ENCODE measurements at places on chromosomes 7 and 10.

DNA sequence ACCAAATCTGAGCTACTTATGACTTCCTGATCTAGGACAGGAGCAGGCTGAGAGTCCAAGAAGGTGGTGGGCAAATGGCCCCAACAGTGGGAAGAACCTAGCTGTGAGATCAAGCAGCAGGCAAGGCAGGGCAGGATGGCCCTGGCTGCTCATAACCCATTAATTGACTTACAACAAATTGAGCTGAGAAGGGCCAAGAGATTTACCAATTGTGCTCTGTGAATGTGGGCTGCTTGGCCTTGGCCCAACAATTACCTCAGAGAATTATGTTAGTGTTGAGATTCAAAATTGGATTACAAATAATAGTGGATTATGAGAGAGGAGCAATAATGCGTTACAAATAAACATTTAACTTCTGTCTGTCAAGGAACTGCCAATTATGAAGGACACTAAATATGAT, 956.5 kb downstream of the KCNMA1 start:
- DNase-seq = no peak

GRCh38 chr10:89550509-89550908, 15.1 kb upstream of the SLC16A12 start:
- no peak for DNase-seq

DNA sequence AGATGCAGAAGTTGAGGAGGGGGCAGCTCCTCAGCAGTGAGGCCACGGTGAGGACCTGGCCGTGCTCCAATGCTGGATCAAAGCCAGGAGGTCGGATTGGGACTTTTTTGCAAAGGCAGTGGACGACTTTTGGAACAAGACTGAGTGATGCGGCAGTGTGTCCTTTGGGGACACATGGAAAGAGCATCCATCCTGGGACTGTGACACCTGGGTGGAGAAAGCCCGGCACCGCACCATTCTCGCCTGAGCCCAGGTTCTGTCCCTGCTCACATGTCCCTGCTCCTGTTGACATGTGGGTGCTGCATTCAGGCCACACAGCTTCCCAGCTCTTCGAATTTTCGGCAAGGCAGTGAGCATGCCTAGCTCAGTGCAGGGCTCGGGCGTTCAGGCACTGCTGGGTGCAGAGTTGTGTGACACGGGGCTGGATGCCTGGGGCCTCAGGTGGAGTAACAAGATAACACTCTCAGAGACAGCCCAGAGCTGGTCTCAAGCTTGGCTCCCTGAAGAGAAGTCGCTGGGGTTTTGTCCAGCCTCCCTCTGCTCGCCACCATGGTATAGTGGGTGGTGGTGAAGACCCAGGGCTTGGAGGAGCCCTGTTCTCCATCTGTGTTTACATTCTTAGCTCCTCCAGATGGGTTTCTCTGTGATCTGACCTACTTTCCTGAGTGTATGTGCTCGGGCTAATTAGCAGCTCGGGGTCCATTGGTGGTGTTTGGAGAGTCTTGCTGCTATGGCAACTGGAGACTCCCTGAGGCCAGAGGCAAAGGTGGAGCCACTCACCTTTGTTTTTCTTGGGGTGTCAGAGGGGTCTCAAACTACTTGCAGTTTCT, 111.7 kb upstream of the BTBD16 start:
- no peak for DNase-seq

DNA sequence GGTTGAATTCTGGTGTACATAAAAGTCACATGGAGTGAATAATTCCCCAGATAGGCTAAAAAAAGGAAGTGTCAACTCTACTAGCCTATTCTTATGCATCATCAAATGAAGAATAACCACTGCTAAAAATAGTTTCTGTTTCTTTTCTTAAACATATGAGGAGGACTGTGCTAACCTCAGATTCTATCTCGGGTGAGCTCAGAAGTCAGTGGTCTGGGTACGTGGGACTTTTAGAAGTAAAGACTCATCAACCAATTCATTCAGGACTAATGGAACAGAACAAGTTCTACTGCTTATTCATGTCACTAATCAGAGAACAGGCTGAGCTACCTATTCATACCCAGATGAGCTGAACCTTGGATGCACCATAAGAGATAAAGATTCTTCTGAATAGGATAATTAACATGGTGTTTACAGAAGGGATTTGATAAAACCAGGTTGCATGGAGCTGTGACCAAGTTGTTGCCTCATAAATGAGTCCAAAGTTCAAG, 9.5 kb upstream of the ASAH2 start:
- DNase-seq = no peak

DNA sequence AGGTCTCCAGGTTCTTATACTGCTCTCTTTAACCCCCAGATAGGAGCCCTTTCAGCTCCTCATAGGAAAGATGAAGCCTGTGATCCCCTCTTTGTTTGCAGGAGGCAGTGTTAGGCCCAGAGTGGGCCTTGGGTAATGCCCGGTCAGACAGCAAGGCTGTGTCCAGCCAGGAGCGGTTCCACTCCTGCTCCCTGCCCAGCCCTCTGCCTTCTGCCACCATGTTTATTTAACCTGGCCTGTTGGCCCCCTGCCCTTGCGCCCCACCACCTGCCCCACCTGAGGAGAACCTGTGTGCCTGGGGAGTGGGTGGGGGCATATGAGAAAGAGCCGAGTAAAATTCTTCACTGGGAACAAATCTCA, 24.3 kb downstream of the CDH23 start:
- no peak for DNase-seq

- DNase-seq = no peak
These were observed 81.9 kb upstream of the SMIM30 start for GRCh38 chr7:113200281-113200680.

- no peak for DNase-seq
These were observed 1010.9 kb upstream of the PHF14 start for GRCh38 chr7:9962742-9963141.

DNA sequence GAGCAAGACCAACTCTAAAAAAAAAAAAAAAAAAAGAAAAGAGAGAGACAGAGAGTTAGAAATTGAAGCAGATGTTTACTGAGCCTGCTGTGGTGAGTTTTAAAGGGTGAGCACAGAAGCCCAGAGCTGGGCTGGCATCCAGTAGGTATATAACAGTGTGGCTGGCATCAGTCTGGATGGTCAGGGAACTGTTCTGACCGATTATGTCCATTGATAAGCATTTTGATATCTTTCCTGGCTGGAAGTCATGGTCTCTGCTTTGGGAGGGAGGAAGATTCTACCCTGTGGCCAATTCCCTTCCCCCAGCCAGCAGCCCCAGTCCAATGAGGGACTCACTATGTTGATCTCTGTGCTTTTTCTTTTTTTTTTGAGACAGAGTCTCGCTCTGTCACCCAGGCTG, 65.2 kb upstream of the PODXL start:
- no peak for DNase-seq

DNA sequence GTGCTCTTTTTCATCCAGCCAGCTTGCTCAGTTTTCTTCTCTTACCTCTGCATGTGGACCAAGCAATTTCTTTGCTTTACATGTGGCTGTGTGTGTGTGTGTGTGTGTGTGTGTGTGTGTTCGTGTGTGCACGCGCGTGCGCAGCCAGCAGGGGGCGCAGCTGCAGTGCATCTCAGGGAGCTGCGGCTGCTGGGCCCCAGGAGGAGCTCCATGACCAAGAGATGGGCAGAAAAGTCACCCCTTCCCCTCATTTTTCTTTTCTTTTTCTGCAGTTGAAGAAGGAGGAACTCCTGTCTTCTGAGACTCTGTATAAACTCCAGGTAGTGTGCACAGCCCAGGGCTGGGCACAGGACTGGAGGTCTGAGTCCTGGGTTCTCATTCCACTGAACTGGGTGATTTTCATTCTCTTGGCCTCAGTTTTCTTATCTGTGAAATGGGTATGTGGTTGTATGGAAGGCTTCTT, 41.8 kb downstream of the BLNK start:
- peak; percentile 72 for DNase-seq

GRCh38 chr7:152076940-152077933, 51.8 kb downstream of the GALNT11 start:
- DNase-seq = no peak

DNA sequence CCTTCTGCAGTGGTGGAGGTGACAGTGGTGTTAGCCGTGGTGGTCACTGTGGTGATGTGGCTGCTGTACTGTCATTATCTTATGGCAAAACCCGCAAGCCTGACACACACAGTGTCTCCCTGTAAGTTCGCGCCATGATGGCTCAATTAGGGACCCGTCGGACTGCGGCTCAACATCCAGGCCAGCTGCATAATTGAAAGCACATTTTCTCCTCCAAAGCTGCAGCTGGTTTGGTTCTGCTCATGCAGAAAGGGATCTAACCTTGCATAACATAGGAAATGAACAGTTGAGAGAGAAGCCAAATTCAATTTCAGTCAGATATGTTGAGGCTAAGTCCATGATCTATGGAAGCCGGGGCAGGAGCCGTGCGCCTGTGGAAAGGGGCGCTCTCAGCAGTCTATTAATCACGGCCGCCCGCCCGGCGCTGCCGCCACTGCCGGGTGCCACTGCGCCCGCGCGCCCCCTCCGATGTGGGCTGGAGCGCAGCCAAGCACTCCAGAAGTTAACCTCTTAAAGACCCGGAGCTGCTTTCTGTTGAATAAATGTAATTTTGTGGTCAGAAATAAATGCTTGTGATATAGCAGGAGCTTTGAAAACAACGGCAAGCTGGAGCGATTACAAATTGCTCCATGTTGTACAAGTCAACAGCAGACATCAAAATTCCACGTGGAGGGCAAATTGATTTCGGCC, 227.7 kb downstream of the CUX1 start:
- no peak for DNase-seq

GRCh38 chr7:151539088-151539671, 19.5 kb upstream of the RHEB start:
- no peak for DNase-seq

DNA sequence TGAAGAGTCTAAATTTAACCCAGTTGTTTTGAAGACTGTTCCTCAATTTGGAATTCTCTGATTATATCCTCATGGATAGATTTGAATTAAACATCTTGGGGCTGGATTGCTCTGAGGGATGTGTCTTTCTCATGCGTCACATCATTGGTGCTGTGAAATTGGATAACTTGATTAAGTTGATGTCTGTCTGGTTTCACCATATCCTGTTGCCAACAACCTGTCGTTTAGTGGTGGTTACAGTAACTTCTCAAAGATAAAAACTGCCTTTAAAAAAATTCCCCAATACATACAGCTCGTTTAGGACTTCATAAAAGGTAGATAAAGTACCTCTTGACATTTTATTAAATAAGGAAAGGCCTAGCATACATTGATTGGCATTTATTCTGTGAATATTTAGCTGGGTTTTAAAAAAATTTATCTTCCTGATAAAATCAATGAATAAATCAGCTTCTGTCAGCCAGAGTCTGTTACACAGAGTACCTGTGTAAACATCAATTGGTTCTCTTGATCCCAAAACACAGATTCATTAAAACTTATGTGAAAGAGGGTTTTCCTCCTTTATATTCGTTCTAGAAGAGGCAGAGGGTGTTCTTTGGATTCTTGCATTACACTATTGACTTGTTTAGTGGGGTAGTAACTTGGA, 10.5 kb downstream of the CRCP start:
- no peak for DNase-seq

DNA sequence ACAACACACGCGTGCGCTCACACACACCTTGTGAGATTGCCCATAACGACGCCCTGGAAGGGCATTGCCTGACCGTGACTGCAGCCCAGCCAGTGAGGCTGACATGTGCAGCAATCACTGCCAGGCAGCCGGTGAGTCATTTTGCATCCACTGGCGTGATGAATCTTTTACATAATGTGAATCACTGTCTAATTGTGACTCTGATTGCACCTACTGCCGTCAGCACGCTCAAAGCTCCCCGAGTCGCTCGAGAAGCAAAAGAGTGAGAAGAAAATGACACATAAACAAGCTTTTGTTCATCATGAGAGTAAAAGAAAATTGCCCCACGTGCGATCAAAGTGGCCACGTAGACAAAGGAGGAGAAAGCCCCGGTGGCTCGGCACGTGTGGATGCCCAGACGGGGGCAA, 117.4 kb upstream of the PFKP start:
- DNase-seq = no peak

DNA sequence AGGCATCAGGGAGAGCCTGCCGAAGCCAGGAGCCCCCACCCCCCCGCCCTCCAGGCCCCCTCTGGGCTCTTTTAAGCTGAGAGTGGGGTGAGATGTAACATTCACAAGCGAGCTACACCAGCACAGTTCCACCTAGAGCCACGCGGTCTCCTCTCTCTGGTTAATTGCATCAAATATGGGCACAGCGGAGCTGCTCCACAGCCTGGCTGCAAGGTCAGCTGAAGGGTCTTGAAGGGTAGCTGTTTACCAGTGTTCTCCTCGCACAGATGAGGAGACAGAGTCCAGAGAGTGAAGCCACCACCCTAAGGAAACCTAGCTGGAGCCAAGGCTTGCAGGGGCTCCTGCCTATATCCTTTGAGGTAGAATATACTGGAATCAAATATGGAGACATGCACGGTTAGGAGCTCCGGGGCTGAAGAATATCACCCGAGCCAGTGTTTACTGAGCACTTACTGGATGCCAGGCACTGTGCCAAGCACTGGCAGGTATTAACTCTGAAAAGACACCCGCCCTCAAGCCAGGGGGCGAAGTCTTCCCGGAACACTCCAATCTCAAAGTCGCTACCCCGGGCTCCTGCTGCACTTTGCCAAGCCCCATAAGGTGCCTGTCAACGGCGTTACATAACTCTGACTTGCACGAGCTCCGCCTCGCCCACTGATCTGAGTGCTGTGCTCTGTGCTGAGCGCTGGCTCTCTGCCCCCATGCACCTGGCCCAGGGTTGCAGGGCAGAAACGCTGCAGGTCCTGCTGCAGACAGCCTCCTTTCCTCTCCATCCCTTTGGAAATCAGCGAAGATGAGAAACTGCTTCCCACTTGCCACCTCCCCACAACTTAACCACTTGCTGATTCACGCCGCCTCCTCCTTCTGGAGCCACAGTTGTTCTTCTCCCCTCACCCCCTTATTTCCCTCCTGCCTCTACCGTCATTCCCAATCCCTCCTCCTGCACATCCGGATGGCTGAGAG, 5.4 kb downstream of the CHST15 start:
- DNase-seq = no peak
